ENCODE measurements at places on chromosomes 7 and 10.

- no peak for DNase-seq
Observed at GRCh38 chr10:11831520-11831951, 8.4 kb downstream of the PROSER2 start.

DNA sequence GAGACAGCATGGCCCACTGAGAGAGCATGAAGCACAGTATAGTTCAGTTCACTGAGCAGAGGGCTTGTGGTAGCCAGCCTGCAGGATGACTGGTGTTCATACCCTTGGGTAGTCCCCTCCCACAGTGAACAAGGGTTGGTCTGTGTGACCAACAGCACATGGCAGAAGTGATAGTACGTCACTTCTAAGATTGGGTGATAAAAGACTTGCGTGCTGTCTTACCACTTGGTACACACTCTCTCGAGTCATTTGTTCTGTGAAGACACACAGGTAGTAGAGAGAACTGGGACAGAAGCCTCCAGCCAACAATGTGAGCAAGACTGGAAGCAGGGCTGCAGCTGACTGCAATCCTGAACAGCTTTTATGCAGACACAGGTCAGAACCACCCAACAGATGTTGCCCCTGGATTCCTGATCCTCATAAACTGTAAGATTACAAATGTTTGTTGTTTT lies 14.6 kb downstream of the EPC1 start:
- no peak for DNase-seq

- no peak for DNase-seq
Observed at GRCh38 chr10:80462981-80463741, 9.1 kb downstream of the TSPAN14 start.

- DNase-seq, result no peak
Observed at GRCh38 chr7:935874-936385, 18.6 kb downstream of the ADAP1 start.

- no peak for DNase-seq
Observed at GRCh38 chr10:131948501-131948900, 33.2 kb downstream of the BNIP3 start.

DNA sequence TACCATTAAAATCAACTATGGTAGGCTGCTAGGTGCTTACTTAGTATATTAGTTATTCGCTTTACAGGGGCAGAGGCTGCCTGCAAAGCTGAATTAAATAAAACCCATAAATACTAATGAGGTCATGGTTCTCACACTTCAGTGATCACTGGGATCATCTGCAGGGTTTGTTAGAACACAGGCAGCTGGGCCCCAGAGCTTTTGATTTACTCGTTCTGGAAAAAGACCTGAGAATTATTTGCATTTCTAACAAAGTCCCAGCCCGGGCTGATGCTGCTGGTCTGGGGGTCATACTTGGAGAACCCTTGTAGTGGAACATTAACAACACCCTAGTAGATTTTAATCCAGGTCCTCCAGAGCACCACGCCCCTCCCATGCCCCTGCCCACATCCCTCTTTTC lies 8.5 kb downstream of the UCN3 start:
- DNase-seq, result no peak

DNA sequence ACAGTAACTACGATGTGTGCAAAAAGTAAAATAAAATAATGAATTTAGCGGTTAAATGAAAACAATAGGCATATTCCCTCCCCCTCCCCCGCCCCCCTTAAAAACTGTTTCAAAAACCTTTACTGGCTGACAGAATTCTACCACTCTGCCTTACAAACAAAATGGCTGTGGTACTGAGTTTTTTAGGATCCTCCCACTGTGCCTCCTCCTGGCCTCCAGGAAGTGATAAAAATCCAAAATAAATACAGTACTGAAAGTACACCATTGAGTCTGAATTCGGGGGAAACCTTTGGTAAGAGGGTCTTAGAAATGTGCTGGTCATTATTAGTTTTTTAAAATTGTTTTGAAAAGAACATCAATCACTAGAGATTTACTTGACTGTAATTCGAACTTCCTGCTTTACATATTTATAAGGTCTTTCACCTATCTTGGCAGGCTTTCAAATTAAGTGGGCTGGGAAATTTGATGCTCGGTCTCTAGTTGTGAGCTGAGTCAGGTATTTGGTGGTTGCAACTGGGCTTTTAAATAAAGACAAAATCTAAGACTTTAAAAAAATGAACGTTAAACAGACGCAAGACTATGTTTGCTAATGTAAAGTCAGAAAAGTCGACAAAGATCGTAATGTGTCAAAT lies 32.5 kb upstream of the EPC1 start:
- peak; percentile 64 for DNase-seq

- DNase-seq, result no peak
Observed at GRCh38 chr7:136585954-136586670, 282.3 kb upstream of the CHRM2 start.

GRCh38 chr7:19522486-19522885 lies 186.4 kb downstream of the POLR1F start:
- DNase-seq, result no peak

DNA sequence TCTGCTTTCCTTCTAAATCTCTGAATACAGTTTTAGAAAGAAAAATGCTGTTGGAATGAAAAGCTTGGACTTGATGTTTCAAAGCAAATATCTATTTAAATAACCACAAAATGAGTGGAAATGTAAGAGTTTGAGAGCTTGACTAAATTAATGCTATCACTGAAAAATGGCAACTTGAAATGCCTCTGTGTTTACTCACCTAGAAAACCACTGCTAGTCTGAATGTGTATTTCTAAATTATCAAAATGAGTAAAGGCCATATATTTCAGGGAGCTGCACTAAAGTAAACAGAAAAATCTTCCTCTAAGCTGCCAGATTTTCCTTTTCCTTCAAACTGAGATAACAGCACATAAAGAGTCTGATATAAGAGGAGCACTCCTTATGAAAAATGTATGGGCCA lies 87.9 kb downstream of the DPY19L1 start:
- DNase-seq, result no peak

- no peak for DNase-seq
Observed at GRCh38 chr10:49369216-49370162, 26.4 kb downstream of the DRGX start.

- no peak for DNase-seq
Observed at GRCh38 chr7:40918701-40919271, 784.0 kb downstream of the SUGCT start.

DNA sequence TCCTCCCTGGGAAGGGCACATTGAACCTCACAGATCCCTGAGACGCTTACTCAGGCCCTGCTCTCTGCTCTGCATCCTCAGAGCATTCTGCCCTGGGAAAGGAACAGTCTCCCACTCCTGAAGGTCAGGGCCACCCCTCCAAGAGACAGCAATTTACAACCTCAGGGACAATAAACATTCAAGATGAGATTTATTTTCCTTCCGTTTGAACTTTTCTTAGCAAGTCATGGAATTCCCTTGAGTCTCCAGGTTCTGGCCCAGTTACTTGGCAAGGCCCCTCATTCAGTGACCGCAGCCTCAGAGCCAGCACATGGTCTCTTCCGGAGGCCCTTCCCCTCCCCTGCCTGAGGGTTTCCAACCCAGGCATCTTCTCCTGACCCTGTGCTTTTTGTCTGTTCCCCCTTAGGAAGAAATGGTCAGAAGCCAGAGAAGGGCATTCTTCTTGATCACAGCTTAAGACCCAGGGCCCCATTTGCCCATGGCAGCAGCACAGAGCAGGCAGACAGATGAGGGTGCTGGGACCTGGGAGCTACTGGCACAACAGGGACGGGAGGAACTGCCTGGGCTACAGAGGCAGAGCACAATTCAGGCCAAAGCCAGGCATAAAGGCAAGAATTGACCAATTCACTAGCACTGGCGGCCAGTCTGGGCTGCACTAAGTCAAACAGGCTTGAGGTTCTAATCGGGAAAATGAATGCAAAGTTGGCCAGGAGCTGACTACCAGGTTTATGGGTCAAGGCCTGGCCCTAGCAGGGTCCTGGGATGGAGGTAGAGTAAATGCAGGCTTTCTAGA lies 56.7 kb downstream of the VSTM4 start:
- no peak for DNase-seq

- DNase-seq, result no peak
Observed at GRCh38 chr7:19939746-19940145, 166.3 kb upstream of the TMEM196 start.

- peak; percentile 62 for DNase-seq
Observed at GRCh38 chr10:4196771-4197390, 411.9 kb upstream of the KLF6 start.

GRCh38 chr10:8260645-8261044 lies 206.2 kb downstream of the GATA3 start:
- DNase-seq, result no peak

DNA sequence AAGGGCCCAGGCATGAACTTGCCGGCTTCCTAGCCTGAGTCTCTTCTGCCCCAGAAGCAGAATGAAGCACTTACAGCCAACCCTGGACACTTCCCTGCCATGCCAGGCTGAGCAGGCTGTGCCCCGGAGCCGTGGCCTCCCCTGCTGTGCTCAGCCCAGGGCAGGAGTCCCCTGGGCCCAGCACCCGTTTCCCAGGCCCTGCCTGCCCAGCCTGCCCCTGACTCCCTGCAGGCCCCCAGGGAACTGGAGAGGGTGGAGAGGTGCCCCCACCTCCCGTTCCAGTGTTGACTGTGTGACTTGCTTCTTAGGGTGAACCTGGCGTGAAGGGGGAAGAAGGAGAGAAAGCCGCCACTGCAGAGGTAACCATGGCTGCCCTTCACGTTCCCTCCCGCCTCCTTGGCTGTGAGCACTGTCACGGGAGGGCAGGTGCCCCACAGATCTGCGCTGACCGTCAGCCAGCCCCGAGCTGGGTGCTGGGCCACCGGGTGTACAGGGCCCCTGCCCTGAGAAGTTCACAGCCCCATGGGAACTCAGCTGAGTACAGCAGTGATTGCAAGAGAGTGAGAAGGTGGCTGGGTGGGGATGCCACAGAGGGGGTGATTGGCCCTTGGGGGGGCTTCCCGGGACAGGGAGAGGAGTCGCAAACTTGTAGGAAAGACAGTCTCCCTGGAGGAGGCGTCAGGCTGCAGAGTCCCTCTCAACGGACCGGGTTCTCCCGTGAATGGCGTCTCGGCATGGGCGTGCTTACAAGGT lies 75.9 kb downstream of the MYL10 start:
- no peak for DNase-seq

DNA sequence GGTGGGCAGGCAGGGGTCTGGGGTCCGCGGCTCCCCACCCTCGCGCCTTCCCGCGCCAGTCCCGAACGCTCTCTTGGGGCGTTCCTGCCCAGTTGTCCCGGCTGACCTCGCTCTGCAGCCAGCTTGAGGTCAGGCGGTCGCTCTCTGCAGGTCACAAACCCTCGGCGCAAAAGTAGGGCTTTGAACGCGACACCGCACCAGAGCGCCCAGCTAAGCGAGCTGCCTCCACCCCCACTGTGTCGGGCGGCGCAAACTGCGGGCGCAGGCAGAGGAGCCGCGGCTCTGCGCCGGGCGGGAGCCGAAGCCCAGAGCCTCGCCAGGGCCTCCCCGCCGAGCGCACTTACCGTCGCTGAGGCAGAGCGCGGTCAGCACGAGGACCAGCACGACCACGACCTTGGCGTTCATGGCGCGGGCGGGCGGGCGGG lies 284 bp downstream of the CXCL12 start:
- DNase-seq, result peak; percentile 44

GRCh38 chr7:50449501-50449880 lies 659 bp downstream of the FIGNL1 start:
- no peak for DNase-seq

GRCh38 chr10:118908557-118909256 lies 120.8 kb upstream of the NANOS1 start:
- DNase-seq, result peak; percentile 14

GRCh38 chr7:32330602-32331001 lies 159.6 kb downstream of the LSM5 start:
- no peak for DNase-seq

DNA sequence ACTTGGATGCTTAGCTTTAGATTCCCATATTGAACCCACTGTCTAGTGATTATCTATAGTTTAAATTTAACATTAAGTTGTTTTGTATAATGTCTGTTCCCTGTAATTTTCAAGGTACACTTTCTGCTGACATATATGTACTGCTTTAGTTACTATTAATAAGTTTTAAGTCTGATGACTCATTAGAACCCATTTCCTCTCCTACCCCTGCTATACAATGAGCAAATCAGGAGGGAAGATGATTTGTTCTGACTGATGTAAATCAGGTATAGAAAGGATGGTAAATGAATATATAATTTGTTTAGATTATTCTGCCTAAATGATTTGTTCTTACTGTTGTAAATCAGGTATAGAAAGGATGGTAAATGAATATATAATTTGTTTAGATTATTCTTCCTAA lies 691.8 kb downstream of the NXPH1 start:
- DNase-seq, result no peak

DNA sequence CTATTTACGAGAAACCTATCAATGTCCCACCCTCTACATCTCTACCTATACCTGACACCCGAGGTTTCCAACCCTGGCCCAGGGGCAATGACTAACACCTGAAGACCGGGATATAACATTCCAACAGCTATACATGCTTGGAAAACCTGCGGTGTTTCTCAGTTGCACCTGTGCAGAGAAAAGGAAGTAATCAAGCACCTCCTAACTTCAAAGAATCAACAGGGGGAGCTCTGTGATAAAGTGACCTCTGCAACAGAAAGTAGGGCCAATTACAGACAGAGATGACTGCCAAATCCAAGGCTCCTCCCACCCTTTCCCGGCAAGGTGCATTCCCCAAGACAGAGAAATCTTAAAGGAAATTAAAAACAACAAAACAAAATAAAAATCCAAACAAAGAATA lies 41.3 kb downstream of the CCDC6 start:
- DNase-seq, result no peak

DNA sequence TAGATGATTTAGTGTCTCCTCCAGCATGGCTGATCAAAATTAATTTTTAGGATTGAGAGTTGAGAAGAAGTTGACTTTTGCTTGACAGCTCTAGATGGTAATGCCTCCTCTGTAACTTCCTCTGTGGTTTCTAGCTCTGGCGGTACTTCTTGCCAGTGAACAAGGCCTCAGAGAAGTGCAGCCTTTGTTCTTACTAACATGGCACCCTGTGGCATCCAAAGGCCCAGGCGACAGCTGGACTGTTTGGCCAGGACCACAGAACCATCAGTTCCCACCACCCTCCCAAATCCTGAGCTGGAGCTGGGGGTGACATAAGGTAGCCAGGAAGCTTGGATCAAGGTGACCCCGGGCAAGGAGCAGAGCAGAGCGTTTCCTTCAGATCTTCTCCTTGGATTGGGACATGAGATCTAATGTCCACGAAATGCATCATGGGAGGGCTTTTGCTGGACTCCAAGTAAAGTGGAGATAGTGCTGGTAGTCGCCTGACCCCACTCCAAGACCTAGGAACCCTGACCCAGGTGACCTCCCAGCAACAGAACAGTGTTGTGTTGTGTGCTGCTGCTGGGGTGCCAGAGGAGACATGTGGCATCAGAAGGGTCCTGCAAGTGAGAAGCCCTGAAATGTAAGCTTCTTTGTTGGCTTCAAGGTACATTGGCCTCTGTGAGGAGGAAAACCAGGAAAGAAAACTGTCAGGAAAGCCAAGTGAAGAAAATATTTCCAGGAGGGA lies 41.8 kb downstream of the APBB1IP start:
- DNase-seq, result no peak

Data from hindlimb muscle (tissue), 1 donor.